Endodermal cell (in vitro differentiated cells): ENCODE measurements at places on chromosomes 1 and 21. TPM values are rescaled to one million over a fixed set of nuclear protein-coding genes. Genes with fewer than 3 reads are reported as not detected.

GRCh38 chr1:218171302-218171893 lies 113.7 kb upstream of the RRP15 start:
- no peak overlapping the region for H3K4me3 ChIP-seq
- H3K36me3 ChIP-seq, result no peaks in the 10 kb centered on the region
- no peak overlapping the region for H3K27ac ChIP-seq
- DNase-seq, result no peak
- peaks cover 2% of the 10 kb centered on the region for H3K4me1 ChIP-seq

DNA sequence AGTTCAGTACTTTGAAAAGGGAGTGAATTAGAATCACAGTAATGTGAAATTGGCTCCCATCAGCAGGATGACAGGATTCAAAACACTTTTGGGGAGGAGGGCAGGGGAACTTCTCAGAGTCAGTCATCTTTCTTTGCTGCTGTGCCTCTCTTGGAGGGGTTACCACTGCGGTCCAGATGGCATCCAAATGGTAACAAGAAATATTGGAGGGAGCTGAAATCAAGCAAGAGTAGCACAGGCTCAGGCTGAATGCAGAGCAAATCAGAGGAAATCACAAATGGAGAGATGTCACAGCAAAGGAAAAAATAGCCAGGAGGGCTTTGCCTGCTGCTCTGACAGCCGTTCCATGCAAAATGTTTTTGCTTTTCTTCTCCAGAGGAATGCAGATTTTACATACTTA lies 75.0 kb upstream of the C8B start:
- no peaks in the 10 kb centered on the region for H3K27me3 ChIP-seq
- no peaks in the 10 kb centered on the region for H3K4me1 ChIP-seq
- H3K36me3 ChIP-seq, result no peaks in the 10 kb centered on the region
- no peak for DNase-seq

- H3K4me1 ChIP-seq, result no peaks in the 10 kb centered on the region
- no peak overlapping the region for H3K4me3 ChIP-seq
- H3K27ac ChIP-seq, result no peak overlapping the region
Measured at GRCh38 chr1:207414606-207415108, 39.5 kb upstream of the CR2 start.

DNA sequence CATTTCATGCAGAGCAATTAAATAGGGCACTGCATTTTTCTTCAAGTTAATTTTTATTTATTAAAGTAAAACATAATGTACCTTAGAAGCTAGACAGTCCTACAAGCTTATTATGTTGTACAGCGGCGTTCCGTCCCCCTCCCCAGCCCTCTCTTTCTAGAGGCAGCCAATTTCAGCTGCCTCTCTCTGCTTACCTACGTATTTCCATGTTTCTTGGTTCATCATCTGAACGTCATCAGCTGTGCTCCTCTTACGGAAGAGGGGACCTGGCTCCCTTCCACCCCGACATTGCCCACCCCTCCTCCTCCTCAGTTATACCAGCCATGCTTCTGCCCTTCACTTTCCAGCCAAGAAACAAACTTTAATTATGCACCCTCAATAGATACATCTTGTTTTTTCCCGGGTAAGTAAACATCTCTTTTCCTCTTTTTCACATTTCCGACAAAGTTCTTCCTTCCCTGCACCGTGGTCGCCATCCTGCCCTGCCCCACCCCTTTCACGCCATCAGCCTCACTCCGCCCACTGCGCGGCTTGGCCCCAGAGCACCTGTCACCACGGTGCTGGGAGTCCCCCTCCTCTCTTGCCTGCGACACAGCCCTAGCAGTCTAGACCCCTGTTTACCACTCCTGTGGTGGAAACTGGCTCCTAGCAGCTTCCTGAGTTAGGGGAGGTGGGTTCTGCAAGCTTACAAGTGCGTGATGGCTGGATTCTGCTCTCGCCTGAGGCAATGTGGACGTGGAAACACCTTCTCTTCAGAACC lies 57.9 kb downstream of the SLC37A1 start:
- DNase-seq, result peak; percentile 17
- H3K36me3 ChIP-seq, result no peaks in the 10 kb centered on the region

ETV3L gene
- total RNA-seq, result 0.21 to 0.38 TPM in 2 of 3 replicates, not detected in the other

DNA sequence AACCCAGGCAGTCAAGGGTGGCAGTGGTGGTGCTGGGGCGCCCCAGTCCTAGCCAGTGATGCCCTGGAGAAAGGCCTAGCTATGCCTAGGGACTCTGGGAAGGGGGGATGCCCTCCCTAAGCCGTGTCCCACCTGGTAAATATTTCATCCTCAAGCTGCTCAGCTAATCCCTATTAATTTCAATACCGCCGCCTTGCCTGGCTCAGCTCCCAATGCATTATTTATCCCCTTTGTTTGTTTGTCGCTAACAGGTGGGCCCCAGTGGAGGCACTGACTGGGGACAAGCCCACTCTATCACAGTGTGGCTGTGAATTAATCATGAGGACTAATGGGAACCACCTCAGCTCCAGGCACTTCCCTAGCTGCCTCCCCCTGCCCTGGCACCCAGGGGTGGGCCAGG lies 22.5 kb downstream of the DMAP1 start:
- peaks cover 17% of the 10 kb centered on the region for H3K36me3 ChIP-seq
- no peak overlapping the region for H3K27ac ChIP-seq
- DNase-seq, result no peak

DNA sequence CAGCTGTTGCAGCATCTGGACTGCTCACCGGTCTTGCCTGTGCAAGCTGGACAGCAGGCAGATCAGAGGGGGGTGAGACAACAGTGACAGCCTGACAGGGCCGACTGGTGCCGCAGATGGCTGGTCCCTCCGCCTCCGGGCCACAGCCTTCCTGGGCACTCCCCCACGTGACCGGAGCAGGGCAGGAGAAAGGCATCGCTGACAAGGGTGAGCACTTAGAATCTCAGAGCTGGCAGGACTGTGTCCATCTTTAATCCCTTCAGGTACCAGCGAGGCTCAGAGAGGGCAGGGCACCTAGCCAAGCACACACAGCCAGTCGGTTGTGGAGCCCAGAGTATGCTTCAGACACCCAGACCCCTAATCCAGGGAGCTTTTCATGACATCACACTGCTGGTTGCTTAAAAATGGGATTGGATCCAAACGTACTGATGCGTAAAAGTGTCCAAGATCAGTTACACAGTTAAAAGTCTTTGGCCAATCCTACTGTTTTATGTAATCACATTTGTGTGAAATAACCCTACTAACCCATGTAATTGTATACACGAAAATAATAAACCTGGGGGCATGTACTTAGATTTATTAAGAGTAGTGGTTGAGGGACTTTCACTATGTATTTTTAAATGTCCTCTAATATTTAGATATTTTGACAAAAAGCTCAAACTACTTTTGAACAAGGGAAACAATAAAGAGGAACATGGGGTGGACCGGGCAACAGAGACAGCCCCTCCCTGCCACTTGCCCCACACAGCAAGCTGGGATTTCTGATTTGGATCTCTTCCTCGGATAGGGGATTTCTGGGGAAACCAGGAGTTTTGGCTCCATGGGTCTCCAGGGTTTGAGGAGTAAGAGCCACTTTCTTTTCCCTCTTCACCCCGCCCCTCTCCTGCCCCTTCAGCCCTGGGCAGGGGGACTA lies 758 bp upstream of the CNTN2 start:
- no peaks in the 10 kb centered on the region for H3K4me1 ChIP-seq
- peak overlapping the region; percentile 18 for H3K27ac ChIP-seq
- peaks cover 84% of the 10 kb centered on the region for H3K27me3 ChIP-seq
- no peaks in the 10 kb centered on the region for H3K36me3 ChIP-seq
- no peak for DNase-seq
- no peak overlapping the region for H3K4me3 ChIP-seq

FCMR gene
- not detected in 3 replicates for total RNA-seq

DNA sequence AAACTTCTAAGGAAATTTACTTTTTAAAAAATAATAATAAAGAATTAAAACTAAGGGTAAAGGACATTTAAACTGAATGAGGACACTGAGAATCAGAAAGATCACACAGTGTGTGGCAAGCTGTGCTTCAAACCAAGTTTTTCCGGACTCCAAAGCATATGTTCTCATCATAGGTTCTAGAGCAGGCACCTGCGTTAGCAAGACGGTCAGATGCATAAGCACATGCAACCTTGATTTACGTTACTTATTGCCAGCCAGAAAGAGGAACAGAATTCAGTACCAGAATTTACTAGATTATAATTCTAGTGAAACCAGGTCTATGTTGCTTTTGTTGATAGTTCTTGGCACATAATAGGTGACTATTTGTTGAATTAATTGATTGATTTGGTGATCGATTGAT lies 6.2 kb upstream of the LBR start:
- H3K27me3 ChIP-seq, result no peaks in the 10 kb centered on the region
- DNase-seq, result no peak
- H3K36me3 ChIP-seq, result no peaks in the 10 kb centered on the region
- H3K4me1 ChIP-seq, result no peaks in the 10 kb centered on the region
- no peak overlapping the region for H3K4me3 ChIP-seq
- H3K27ac ChIP-seq, result no peak overlapping the region
